Activated CD4-positive, alpha-beta T cell treated with anti-CD3 and anti-CD28 coated beads for 24 hours (primary cell): ENCODE measurements at places on chromosomes 7 and 10.

- DNase-seq, result no peak
These were observed 6.2 kb downstream of the C10orf105 start for GRCh38 chr10:71713135-71714030.

GRCh38 chr7:99320371-99320770 lies 5.3 kb upstream of the ARPC1A start:
- DNase-seq, result no peak

DNA sequence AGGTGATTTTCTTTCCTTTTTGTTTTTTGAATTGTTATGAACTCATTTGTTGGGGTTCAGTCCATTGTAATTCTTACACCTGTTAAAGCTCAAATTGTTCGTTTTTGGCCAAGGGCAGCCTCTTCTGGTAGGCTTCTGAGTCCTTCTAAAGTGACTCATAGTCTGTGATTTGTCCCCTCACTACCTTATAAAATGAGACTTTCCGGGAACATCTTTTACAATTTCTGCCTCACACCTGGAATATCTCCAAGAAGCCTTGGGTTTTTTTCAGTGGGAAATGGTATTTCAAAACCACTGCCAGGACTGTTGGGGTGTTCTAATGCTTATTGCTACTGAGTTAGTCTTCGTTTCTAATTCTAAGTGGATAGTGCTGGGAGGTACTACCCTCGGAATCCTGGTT lies 56.7 kb downstream of the BMPR1A start:
- DNase-seq, result no peak

GRCh38 chr7:112184455-112184854 lies 21.7 kb downstream of the DOCK4 start:
- no peak for DNase-seq

- no peak for DNase-seq
These were observed 1014.7 kb upstream of the LRRN3 start for GRCh38 chr7:110076194-110076593.

DNA sequence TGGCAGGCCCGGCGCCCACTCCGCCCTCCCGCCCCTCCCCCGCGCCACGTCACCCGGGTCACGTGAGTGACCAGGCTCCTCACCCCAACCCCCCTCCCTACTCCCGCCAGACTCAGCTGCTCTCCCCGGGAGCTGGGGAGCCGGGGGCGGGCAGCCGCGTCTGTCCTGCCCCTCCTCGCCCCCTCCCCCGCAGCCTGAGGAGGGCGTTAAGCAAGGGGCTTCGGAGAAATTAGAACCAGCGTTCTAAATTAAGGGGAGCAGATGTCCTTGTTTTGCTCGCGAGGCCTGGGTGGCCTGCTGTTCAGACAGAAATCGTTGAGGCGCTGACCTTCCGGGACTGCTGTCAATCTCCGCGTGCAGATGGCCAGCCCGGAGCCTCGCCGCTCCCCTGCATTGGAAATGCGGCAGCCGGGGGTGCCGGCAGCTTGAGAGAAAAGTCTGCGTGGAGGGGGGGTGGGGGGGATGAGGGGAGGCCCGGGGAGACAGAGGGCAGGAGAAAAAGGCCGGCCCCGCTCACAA lies 102.2 kb upstream of the ZNF438 start:
- DNase-seq, result peak; percentile 48

DNA sequence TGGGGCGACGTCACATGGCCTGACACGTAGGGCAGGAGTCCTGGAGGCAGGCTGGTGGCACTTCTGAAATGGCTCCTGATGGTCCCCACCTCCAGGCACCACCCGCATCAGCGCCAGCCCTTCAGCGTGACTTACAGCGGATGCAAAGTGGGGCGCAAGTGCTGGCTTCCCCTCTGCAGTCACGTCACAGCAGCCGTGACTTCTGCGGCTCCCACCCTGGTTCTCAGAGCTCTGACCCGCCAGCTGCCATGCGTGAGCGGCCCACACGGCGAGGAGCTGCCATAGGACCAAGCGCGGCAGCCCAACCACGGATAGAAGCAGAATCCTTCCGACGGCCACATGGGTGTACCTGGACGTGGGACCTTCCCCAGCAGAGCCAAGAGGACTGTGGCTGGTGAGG lies 159.0 kb downstream of the ELFN1 start:
- DNase-seq, result no peak

- DNase-seq, result no peak
These were observed 7.3 kb downstream of the MAFK start for GRCh38 chr7:1537535-1538412.

DNA sequence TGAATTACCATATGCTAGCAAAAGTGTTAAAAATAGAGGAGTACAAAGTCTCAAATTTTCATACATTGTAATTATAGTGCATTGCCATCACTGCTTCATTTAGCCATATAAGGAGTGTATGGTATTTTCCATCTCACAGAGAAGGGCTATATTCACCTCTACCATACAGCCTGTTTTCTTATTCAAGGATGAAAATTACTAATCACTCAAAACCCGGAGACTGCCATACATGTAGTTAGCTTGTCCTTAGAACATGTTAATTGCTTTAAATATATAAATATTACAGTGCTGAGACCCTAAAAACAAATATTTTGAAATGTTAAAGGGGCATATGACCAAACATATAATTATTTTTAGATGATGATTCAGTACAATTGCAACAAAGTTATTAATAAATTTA lies 49.4 kb downstream of the CPEB3 start:
- no peak for DNase-seq

DNA sequence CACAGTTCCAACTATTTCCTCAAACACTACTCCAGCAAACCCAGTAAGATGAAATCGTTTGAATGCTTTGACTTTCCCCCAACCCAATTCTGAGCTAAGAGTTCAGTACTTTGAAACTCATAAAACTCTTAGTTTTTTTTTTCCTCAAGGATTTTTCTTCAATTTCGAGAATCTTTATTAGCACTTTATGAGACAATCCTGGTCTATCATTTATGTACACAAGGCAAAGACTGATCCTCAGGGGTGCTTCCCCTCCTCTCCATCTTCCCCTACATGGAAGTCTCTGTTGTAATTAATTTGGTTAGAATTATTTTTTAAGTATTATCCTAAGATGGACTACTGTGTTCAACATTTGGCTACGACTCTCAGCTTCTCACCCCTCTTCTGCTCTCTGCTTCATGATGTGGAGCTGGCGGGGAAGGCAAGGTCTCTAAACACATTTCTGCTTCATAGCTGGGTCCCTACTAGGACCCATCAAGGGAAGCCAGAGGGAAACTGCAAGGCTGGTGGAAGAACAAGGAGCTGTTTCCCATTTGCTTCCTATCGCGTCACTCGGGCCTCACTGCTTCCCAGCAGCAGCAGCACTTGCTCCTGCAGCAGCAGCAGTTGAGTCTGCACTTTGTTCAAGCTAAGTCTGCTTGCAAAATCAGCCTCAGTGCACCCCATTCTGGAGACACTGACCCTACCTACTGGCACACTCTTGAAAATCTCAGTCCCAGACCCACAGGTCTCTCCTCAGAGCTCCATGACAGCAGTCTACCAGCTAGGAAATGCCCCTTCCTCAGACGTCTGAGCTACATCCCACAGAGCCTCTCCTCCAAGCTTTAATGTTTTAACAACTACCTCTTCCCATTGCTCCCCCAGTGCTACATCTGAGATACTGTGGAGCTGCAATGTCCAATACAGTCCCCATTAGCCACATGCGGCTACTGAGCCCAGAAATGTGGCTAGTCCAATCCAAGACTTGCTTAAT lies 90.0 kb downstream of the CHCHD3 start:
- DNase-seq, result no peak

GRCh38 chr10:49300140-49300974 lies 1.4 kb downstream of the C10orf71 start:
- DNase-seq, result no peak

DNA sequence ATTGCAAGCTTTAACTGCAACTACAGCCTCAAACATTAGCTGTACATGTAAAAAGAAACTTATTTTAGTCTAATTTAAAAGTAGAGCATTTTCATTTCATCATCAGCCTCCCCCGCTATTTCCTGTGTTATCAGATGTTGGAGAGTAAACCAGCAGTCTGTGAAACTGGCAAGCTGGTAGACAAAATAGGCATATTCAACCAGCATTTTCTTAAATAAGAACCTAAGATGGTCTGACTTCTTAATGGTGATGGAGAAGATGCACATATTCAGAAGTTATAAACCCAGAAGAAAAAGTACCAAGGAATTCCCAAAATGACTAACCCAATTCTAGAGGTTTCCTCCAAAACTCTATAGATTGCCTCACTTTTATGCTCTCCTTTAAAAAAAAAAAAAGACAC lies 24.9 kb downstream of the PIK3AP1 start:
- DNase-seq, result no peak

DNA sequence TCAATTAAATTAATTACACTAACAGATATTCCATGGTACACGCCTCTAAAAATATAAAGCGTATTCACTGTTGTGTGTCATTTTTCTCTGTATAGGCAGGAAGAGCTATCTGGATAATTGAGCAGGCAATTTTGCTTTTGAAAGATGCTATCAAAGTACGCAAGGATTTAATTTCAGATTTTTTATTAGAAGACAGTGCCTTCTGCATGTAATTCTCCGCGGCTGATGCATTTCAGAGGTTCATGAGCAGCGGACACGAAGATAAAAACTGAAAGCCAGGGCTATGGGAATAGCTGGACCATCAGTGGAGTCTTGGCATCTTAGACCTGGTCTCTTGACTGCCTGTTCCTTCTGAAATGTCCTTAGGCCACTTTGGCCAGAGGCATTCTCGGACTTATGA lies 35.7 kb upstream of the SDK1 start:
- no peak for DNase-seq

- DNase-seq, result no peak
These were observed 118.1 kb downstream of the WDR11 start for GRCh38 chr10:120969219-120969645.

- no peak for DNase-seq
These were observed 56.1 kb downstream of the ZNF783 start for GRCh38 chr7:149317986-149318672.

DNA sequence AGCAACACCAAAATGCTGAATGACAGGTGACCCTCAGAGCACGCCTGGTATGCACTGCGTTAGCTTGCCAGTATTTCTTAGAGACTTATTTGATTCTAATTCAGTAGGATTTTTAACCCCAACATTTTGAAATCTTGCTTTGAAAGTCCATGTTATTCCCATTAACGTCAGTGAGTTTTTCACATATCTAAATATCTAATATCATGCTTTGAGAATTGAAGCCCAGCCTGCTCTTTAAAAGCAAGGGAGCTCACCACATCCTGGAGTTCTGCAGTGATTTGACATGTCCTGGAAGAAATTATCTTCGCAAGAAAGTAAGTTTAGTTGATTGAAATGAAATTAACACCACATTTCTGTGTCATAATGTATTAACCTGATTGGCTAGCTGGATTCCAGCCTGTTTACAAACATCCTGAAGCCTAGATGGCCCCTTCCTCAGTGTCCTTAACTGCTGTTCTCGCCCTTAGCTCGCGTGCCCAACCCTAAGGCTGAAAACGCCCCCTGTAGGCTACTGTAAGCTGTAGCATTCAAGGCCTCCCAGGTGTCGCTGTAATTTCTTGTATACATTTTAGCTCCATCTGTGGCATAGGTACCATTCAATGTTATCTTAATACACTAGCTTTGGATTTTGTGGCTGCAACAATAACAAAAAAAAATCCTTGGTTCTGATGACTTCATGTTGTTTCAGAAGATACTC lies 191.5 kb downstream of the MGMT start:
- no peak for DNase-seq

DNA sequence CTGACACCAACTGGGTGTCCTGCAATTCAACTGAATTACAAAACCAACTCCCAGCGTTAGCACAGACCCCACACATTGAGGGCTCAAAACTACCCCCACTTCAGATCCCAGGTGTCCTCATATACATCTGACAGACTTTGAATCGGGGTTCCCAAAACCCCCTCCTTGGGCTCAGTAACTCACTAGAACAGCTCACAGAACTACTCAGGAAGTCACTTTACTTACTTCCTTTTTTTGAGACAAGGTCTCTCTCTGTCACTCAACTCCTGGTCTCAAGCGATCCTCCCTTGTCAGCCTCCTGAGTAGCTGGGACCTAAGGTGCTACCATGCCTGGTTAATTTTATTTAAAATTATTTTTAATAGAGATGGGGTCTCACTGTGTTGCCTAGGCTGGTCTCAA lies 456.0 kb downstream of the SDK1 start:
- DNase-seq, result no peak

DNA sequence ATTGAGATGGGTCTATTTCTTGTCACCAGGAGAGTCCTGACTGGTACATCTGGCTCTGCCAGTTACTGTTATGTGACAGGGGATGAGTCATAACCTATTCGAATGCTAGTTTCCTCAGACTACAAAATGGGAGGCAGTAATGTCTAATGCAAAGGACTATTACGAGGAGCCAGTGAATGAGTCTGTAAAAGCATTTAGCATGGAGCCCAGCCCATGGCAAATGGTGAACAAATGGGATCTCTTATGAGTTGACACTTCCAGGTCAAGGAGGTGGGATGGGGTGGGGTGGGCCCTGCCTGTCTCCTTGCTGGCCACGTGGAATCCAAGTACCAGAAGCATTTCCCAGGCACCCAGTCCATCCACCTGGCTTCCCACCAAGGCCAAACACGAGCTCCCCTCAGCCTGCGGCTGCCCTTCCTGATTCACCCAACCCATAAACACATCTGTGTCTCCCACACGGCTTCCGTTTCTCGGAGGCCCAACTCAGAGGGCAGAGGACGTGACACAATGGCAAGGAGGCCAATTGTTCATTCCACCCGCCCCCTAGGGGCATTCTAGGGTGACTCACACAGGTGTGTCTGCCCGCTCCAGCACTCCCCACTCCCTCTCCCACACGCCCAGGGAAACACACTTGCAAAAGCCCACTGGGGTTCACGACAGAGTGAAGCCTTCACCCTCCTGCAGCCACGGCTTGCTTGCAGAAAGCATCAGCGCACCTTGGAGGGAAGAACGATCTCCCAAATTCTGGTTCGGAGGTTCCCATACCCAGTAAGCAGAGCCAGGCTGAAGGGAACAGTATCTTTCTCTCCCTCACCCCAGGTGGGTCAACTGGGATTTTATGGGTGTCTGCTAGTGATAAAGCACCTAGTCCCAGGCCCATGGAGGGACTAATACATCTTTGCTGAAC lies 109.8 kb downstream of the SH3PXD2A start:
- DNase-seq, result peak; percentile 39

GRCh38 chr10:34145715-34146114 lies 669.4 kb downstream of the PARD3 start:
- no peak for DNase-seq

DNA sequence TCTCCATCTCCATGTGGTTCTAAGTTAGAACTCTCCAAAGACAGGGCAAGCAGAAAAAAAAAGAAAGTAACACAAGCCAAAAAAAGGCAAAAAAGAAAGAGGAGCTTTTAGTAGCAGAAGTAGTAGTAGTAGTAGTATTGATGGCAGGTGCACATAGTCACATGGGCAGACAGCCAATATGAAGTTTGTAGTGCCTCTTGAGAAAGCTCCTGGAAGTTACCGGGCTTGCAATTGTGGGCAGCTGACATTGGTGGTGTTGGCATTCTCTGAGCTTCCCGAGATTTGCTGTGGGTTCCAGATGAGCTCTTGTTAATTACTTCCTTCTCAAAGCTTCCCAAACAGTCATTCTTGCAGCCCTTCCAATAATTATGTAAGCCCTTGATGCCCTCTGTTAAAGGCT lies 1128.5 kb downstream of the TYW1 start:
- no peak for DNase-seq

GRCh38 chr7:158821171-158822031 lies 7.9 kb downstream of the ESYT2 start:
- no peak for DNase-seq
